DMS 273 treated with DMSO at 0.1 percent for 48 hours (cell line): ENCODE measurements at places on chromosomes 1 and 21.

DNA sequence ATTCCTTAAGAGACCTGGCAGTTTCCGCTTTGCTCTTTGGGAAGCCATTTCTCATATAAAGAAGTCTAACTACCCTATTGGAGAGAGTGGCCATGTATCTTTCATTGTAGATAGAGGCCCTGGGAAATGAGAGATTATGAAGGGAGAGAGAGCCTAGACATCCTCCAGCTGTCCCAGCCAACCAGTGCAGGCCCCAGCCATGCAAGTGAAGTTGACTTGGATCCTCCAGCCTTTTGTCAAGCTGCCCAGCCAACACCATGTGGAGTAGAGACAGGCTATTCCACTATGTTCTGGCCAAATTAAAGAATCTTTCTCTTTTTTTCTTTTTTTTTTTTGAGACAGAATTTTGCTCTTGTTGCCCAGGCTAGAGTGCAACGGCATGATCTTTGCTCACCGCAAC lies 7.1 kb upstream of the ANP32E start:
- DNase-seq = no peak

DNA sequence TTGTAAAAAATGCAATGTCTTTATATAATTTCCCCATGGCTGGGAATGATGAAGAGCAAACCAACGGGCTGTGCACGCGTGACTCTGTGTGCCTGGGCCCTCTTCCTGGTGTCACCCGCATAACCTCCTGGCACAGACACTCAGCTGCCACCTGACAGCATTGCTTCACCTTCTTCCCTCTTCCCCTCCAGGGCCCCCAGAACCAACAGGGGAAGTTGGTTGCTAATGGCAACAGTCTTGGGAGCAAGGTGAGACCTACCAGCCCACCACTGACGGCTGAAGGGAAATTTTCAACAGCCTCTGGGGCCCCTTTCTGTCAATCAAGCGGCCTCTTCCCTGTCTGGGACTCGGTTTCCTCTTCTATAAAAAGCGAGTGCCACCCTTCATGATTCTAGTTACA lies 33.2 kb downstream of the SSBP3 start:
- no peak for DNase-seq

DNA sequence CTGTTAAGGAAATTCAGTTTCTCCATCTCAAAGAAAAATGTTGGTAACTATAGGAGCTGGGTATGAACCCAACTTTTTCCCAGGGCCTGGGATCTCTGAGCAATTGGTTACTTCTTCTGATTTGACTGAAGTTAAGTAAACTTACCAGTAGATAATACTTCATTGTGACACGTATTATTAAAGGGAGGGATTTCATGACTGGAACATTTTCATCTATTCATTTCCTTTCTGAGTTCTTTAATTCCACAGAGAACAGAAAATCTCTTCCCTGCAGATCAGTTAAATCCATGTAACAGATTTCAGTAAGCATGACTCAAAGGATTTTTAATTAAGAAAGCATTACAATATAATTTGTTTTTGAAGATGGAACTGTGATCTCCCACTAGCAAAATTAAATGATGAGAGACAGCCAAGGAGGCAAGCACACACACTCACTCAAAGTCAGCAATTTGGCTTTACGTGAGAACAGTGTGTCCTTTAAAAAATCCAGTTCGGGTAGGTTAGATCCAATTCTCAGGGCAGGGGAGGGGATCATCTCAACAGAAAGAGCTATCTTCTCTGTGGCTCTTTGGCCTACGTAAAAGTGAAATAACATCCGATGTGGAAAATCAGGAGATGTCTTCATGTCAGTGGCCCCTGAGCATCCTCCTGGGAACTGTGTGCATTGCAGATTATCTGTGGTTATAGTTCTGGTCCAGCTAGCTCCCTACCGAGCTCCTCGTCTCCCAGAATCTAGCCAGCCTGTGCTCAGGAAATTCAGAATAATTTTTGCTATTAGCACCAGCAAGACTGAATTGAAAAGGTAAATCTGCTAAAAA lies 10.8 kb upstream of the MYOC start:
- DNase-seq = no peak

DNA sequence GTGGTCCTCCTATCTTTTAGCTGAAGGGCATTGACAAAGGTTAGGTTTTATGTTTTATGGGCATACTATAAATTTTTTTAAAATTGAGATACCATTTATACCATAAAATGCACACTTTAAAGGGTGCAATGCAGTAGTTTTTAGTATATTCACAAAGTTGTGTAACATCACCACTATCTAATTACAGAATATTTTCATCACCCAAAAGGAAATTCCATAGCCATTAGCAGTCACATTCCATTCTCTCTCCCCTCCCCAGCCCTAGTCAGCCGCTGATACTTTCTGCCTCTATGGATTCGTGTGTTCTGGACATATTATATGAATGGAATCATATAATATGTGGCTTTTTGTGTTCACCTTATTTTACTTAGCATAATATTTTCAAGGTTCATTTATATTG lies 135.8 kb upstream of the B3GALT2 start:
- DNase-seq = no peak

GRCh38 chr1:221240690-221241089 lies 361.4 kb downstream of the HLX start:
- no peak for DNase-seq

DNA sequence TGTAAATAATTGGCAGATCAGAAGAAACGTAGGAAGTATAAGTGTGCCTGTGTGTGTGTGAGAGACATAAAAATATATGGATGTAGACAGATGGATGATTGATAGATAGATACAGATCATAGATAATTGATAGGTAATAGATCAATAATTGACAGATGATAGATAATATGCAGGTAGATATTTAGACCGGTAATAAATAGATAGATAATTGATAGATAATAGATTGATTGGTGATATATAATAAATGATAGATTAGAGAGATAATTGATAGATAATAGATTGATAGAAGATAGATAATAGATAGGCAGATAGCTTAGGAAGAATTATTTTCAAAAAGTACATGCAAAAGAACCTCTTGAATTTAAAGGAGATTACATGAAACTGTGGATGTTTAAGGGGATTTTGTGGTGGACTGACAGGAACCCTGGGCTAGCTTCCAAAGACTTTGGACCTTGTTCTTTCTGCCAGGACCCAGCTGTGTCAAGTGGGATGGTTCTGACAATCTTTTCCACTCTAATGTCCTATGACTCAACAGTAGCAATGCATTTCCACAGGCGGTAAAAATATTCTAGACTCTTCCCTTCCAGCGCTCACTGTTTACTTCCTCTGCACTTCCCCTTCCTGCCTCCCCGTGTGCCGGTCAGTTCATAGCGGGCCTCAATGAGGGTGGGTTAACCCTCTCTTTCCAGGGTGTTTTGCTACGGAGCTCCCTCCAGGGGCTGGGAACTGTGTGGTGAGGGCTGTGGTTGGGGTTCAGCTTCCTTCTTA lies 39.4 kb downstream of the KCNJ15 start:
- DNase-seq = no peak

GRCh38 chr1:185401019-185401418 lies 84.0 kb upstream of the IVNS1ABP start:
- DNase-seq = no peak

DNA sequence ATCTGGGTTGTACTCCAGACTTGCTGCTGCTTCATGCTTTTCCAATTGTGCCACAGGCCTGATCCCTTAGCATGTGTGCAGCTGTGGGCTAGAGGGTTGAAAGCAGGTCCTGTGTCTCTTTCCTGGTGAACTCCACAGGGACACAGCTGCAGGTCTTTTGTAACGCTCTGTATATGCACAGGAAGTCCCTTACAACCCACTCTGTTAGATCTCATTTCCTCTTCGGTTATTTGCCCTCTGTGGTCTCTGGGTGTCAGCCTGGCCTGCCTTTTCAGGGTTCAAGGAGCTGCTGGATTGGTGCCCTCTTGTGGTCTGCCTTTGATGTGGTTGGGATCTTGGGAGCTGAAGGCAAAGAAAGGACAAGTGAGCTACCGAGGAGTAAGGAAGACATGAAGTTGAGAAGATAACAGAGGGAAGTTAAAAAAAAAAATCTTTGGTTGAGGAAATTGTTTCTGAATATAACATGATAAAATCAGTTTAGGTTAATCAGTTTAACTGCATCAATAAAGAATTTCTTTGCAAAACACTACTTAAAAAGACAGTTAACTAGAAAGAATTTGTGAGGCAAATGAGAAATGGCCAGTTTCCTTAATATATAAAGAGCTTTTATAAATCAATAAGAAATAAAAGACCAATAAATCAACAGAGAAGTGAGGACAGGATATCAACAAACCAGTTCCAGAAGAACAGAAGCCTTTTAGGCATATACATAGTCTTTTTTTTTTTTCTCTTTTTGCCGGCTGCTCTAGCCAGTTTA lies 44.1 kb downstream of the UCK2 start:
- DNase-seq = no peak

GRCh38 chr1:39951926-39952325 lies 3.0 kb upstream of the MFSD2A start:
- no peak for DNase-seq

- no peak for DNase-seq
Observed at GRCh38 chr1:183905508-183906113, 100.7 kb downstream of the RGL1 start.

- DNase-seq = no peak
Observed at GRCh38 chr1:6954591-6954990, 169.3 kb downstream of the CAMTA1 start.

DNA sequence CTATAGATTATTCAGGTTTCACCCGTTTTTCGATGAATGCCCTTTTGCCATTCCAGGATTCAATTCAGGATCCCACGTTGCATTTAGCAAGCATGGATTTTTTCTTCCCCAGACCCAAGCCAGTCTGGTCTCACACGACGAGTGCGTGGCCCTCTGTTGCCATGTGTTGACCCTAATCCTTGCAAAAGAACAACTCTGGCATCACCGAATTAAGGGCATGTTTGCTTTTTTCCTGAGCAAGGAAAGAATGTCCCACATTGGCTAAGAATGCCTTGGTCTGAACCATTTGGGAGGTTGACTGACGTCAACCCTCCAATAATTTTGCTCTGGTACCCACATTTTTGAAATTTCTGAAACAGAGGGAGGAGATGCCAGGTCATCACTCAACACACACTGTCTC lies 153.0 kb upstream of the WNT4 start:
- no peak for DNase-seq

GRCh38 chr1:209389258-209389657 lies 194.3 kb upstream of the CAMK1G start:
- DNase-seq = no peak

DNA sequence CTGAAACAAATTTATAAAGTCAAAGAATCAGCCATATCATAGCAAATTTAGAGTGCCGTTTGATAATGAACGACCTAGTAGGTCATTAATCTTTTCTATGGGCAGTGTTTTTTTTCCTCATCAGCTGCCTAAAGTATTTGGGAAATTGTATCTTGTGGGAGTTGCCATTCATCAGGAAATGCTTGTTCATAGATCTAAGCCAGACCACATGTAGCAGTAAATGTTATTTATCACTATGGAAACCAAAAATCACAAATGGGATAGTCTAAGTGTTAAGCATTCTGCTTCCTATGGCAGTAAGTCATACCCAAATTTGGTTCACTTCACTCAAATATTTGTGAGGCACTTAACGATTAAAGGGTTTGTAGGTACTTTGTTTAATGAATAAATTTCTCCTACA lies 52.9 kb downstream of the LRRC8D start:
- DNase-seq = no peak

- no peak for DNase-seq
Observed at GRCh38 chr1:4527819-4528218, 126.6 kb upstream of the AJAP1 start.

- DNase-seq = no peak
Observed at GRCh38 chr1:44609768-44610526, 64.3 kb downstream of the TMEM53 start.

DNA sequence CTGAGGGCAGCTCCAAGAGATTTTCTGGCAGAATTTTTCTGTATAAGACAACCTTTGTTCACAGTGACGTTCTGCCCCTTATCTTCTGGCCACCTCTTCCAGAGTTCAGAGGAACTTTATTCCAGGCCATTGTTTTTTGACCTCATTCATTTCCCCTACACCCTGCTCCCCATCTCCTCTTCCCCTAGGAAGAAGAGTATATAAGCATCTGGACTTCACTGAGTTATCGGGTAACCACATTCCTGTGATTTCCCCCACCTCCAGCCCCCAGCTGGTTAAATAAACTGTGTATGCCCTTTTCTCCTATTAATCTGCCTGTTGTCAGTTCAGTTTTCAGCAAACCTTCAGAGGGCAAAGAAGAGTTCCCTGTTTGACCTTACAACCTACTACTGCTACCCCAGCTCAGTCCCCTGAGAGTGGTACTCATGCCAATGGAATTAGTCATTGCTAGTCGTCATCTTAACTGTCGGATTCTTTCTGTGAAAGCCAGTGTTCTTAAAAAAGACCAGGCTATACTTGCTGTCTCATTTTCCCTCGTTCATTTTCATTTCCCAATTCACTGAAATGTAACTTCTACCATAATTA lies 14.3 kb upstream of the ALG14 start:
- DNase-seq = peak; percentile 37

DNA sequence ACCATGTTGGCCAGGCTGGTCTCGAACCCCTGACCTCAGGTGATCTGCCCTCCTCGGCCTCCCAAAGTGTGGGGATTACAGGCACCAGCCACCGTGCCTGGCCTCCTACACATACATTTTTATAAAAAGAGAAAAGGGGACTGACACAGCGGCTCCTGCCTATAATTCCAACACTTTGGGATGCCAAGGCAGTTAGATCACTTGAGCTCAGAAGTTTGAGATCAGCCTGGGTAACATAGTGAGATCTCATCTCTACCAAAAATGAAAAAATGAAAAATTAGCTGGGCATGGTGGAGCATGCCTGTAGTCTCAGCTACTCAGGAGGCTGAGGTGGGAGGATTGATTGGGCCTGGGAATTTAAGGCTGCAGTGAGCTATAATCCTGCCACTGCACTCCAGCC lies 23.4 kb downstream of the ZNF281 start:
- no peak for DNase-seq

DNA sequence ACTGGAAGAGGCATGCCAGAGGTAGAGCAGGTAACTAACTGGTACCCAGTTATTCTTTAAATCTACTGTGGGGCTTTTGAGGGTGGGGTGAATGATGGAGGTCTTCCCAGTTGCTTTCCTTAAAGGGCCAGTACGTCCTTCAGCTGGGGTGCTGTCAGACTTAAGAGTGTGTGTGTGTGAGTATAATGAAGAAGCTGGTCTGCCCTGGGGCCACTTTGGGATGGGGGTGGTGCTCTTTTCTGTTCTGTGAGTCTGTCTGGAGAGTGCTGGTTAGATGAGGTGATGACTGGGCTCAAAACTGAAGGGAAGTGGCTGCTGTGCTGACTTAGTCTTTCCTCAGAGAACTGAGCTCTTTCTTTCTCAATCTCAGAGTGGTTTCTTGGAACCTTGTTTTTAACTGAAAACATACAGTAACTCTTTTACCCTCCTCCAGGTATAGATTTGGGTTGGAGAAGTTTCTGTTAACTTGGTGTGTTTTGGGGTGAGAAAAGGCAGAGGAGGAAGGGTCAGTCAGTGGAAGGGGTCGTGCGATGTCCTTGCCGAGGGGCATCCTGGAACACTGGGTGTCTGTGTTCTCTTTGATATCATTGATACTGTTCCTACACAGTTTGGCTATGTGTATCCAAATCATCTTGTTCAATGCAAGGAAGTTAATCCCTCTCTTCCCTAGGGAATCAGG lies 746 bp downstream of the MACF1 start:
- no peak for DNase-seq
